Hepatic stellate cell (primary cell): ENCODE measurements at places on chromosomes 13 and 19.

- no peak for DNase-seq
Observed at GRCh38 chr13:55572862-55573261, 1567.9 kb upstream of the PRR20A start.

DNA sequence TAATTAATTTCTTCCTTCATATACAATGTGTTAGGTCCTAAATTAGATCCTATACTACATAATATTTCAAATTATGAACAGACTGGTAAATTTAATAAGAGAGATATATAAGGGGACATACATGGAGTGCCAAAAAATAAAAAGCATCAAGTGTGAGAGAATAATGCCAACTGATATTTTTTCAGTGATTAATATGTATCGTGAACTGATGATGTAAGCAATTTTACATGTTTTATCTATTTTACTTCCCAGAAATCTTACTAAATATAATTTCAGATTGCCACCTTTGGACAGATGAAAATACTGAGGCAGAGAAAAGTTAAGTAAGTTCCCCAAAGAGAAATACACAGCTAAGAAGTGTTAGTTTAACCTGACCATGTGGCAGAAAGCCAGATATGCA is 870.8 kb downstream of the SLITRK5 start:
- DNase-seq: no peak

- DNase-seq: no peak
Observed at GRCh38 chr19:11243798-11244169, 4.4 kb downstream of the ANGPTL8 start.

DNA sequence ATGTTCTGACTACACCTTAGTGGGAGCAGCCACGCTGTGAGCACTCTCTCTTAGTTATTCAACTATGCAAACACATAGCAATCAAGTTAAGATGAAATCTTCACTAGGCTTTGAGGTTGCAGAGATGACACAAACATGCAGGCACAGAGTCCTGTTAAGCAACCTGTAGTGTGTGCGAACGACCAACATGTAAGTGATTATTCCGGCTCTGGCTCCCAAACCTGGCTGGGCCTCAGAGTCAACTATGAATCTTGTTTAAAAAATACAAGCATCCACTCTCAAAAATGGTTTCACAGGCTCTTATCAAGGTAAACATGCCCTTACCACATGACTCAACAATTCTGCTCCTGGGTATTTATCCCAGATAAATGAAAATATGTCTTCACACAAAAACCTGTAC is 91.4 kb downstream of the IRS2 start:
- DNase-seq: no peak

DNA sequence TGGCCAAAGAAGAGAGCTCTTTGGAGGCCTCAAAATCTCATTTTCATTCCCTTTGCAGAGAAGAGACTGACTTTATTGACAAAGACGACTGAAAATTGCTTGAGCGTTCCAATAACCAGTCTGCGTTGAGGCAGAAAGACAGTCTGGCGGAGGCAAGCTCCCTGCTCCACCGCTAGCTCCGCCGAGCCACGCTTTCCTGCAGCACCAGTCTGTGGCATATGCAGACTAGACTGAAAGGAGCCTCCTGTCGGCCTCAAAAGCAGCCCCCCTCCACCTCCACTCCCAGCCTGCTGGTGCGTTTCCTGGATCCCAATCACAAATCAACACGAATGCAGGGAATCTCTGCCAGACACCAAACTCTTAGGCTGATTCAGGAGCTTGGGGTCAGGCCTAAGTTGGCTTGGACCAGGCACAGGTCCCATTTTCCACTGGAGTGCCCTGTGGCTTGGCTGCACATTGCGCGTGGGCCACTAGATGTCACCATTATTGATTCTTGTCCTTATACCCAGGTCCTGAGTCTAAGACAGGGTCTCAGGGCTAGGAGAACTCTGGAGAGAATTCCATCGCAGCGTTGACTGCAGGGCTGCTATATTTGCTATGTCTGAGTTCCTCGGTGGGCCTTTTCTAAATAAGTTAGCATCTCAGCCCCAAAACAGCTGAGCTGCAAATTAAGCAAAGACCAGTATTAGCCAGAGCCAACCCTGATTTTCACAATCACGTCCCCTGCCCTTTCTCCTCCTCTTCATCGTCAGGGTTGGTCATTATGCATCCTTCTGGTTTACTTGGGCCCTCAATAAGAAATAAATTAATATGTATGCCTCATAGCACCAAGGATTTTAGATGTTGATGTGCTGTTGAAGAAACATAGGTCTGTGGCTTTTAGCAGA is 5.2 kb upstream of the ZNF507 start:
- DNase-seq: peak; percentile 60

DNA sequence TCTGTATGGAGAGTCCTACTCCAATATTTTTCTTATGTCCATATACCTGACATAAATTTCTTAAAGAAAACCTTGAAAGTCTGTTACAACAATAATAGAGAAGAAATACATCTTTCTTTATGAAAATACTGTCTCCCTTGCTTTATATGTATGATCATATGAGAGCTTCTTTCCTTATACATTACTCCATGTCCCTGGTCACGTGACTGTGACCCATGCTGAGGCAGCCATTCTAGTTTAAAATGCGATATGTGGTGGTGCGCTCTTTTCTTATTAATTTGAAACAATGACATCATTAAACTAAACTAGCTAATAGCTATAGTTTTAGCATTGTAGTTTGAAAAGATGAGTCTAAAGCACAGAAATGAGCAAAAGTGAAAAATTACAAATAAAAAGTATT is 1120.3 kb upstream of the PRR20A start:
- no peak for DNase-seq

GRCh38 chr13:109204657-109205056 is 575.2 kb downstream of the MYO16 start:
- DNase-seq: no peak

- no peak for DNase-seq
Observed at GRCh38 chr13:30049692-30050091, 199.3 kb upstream of the UBL3 start.

DNA sequence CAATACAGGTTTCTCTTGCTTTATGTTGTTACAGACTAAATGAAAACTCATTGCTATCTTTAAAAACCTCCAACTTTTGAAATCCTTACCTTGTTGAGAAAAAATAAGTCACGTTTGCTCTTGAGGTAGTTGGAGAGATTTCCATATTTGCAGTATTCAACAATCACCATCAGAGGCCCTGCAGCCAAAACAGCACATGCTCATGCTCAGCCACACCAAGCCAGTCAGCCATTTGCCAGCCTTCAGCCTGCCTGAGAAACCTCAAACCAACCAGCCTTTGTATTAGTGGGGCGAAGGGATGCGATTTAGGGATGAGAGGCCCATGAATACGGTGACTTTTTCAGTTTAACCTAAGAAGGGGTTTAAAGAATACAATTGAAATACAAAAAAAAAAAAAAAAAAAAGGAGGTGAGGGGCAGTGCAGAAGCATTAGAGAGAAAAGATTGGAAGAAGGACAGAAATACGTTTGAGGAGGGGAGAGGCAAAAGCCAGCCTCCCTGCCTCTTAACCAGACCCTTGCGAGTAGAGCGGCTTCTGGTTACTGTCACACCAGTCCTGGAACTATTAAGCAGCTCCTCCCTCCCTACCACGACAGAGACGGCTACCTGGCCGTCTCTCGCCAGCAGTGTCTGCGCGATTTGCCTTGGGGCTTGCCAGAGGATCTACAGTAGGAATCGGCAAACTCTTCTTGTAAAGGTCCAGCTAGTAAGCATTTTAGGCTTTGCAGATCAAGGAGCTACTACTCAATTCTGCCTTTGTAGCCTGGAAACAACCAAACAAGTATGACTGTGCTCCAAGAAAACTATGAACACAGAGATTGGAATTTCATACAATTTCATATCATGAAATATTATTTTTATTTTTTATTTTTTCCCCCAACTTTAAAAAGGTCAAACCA is 167.3 kb downstream of the FLT1 start:
- DNase-seq: peak; percentile 53

GRCh38 chr13:97953376-97953970 is at the start of gene IPO5:
Gene IPO5, plus strand, starts transcription at chr13:97953675. Its CDS starts 23,022 bp downstream, at chr13:97976697.
- no peak for DNase-seq

GRCh38 chr13:25177012-25177411 is 4.9 kb upstream of the AMER2 start:
- DNase-seq: no peak

GRCh38 chr13:49326222-49326917 is 78.6 kb downstream of the CDADC1 start:
- no peak for DNase-seq
